ENCODE measurements at places on chromosomes 6 and 20. TPM values are rescaled to one million over a fixed set of nuclear protein-coding genes. Genes with fewer than 3 reads are reported as not detected.

- no peak for DNase-seq
Observed at GRCh38 chr20:48236000-48236970, 451.0 kb upstream of the SULF2 start.

Gene FRK
- polyA plus RNA-seq: 4.9 TPM

DNA sequence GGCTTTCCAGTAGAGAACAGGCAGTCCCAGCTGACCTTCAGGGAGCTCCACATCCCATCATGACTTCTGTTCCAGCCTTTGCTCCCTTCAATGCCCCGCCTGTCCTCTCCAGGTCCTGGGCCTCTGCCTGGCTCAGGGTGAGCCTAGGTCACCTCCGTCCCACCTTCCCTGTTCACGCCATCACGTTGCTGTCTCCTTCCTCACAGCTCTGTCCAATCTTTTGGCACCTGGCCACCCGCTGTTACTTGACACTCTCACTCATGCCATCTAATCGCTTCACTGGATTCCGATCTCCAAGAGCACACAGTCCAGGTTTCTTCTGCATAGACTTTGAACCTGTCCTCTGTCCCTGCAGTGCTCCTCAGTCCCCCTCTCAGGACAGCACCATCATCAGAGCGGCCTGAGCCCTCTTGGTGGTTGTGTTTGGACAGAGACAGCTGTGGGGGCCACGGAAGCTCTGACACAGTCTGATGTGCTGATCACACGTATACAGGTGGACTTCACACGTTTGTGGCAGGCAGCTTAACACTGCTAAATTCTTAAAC, 34.7 kb upstream of the TIAM2 start:
- no peak for DNase-seq

DNA sequence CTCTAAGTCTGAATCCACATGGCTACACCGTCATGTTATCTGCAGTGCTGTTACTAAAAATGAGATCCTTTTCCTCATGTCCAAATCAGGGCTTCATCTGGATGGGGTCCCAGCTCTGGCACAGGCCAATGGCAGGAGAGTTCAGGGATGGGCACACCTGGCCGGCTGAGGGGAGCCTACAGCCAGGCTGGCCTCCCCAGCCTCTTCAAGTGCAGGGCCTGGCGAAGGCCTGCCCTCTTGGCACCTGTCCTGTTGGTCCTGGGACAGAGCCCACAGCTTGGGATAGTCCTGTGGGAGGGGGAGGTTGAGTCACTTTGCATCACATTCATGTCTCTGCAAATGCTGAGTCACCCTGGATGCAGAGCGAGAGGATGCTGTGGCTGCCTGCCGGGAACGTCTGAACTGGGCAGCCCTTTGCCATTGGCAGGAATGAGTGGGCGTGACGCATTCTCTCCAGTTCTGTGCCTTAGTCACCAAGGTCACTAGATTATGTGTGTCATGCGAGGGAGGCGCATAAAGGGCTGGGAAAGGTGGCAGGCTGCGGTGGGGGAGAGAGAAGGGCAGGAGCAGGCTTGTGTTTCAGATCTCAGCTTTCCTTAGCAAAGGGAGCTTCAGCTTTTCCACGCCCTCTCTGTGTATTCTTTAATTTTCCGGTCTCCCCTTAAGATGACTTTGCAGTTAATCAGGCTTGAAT, 223.2 kb upstream of the ECI2 start:
- peak; percentile 71 for DNase-seq

DNA sequence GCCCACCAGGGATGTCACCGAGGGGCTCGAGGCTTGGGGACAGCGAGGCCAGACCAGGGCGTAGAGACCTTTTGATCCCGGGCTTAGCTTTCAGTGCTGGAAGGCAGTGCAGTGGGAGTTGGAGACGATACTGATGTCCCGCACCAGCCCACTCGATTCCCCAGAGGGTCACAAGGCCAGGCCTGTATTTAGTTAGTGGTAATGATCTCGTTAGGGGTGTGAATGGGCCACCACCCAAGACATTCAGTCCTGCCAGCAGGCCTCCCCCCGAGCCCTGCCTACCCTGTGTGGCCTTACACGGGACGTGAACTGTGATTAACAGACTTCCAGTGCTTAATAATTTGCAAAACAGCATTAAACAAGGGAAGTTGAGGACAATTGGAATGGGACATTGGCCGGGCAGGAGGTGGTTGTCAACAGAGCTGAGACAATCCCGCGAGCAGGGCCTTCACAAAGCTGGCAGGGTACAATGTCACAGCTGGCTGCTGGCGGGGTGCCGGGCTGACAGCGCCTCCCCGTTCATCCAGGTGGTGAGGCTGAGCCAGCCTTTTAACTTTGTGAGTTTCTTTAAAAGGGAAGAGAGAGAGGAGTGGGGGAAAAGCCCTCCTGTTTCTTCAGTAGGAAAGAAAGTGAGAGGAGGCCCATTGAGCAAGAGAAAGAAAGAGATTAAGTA, 175.3 kb upstream of the RALGAPA2 start:
- DNase-seq: no peak

Gene MEA1
- 81.0 TPM for polyA plus RNA-seq

Gene SPAG4
- polyA plus RNA-seq: 4.9 TPM

DNA sequence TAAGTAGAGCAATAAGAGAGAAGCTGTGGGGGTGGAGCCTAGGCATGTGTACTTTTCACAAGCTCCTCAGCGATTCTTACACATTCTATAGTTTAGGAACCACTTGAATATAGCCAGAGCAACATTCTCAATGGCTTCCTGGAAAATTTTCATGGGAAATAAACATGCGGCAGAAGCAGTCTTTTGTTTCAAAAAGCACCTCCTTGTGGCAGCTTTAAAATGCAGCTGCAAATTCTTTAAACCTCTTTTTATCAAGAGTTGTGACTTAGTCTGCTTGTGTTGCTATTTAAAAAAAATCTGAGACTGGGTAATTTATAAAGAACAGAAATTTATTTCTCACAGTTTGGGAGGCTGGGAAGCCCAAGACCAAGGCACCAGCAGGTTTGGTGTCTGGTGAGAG, 23.8 kb downstream of the NKX2-2 start:
- no peak for DNase-seq

- DNase-seq: no peak
Observed at GRCh38 chr20:53943522-53944291, 126.7 kb downstream of the BCAS1 start.
